Stimulated activated CD8-positive, alpha-beta memory T cell treated with anti-CD3 and anti-CD28 coated beads, Interleukin-4, amount 100 ng/mL, for 1 hour (primary cell): ENCODE measurements at places on chromosomes 7 and 10.

GRCh38 chr7:83484266-83484665 lies 164.7 kb downstream of the SEMA3E start:
- DNase-seq: no peak

DNA sequence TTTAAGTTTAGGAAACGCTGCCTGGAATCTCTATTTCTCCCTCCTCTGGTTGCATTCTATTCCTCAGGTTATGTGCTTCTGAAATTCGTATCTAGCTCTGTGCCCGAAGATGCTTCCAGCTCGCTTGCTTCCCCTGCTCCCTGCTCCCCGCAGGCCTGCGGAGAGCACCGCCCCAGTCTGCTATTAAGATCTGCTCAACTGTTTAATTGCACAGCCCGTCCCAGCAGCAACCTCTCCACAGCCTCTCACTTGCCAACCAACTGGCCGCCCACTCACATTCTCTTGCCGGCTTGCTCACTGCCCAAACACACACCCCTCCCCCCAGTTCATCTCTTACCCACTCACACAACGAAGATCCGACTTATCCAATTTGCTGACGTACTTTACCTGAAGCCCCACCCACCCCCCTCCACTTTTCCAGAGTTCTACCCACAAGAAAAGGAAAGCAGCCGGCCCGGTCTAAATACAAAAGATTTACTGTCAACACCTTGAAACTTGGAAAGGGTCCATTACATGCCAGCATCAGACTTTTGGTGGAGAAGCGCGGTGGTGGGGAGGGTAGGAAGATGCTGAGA lies 167.3 kb upstream of the KLF14 start:
- no peak for DNase-seq

- DNase-seq: no peak
Measured at GRCh38 chr7:35386082-35386815, 132.3 kb upstream of the TBX20 start.

DNA sequence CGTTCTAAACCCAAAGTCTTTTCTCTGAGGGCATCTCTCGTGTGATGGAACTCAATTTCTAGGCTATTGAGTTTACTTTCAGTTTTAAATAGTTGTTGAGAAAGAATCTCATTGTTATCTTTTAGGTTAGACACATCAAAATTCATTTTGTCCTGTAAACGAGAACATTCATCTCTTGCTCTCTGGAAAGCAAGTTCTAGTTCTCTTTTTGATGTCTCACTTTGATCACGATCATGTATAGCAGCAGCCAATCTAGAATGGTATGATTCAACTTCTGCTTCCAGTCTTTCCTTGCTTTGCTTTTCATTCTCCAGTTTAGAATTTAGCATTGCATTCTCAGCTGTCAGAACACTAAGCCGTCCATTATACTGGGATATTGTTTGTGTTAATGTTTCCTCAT lies 65.1 kb downstream of the ANKRD26 start:
- DNase-seq: no peak

GRCh38 chr10:67385089-67385488 lies 310.9 kb downstream of the CTNNA3 start:
- DNase-seq: no peak

DNA sequence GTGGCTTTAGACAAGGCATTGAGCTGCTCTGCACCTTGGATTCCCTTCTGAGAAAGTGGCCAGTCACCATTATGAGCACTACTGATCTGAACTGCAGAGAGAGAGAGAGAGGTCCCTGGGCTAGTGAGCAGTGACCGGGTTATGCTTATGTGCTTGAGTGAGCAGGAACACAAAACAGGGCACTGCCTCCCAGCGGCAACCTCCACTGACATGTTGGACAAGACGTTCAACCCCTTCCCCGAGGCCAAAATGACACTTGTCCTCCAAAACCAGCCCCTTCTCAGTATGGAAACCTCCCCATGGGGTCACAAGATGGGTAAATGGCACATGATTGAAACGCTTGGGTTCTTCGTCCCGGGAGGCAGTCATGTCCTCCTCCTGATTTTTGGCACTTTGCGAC lies 339.4 kb upstream of the ZMIZ1 start:
- no peak for DNase-seq

DNA sequence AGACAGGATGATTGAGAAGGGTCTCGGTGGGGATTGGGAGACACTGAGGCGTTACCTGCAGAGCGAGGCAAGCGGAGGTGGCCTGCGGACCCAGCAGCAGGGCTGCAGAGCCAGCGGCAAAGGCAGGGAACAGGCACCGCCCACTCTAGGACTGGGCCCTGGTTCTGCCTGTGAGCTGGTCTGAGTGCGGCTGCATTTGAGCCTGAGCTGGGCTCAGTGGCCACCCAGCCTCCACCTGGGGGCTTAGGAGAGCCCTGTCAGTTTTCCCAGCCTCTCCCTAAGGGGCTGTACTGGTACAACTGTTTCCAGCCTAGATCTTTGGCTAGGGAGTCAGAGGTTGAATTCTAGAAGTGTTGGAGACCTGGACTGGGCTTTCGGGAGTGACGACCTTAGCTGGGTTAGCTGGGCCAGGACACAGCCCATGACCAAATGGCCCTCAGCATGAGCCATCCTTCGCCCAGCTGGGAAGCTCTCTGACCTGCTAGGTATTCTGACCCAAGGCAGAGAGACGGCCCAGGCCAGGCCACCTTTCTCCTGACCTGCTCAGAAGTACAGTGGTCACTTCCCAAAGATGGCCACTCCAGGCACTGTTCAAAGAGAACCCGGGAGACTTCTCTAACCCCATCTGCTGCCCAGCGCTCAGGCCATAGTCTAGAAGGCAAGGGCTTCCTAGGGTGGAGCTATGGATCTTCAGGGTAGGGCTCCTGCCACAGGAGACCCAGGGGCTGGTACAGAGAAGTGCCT lies 64.9 kb downstream of the PAX2 start:
- no peak for DNase-seq

- DNase-seq: no peak
Measured at GRCh38 chr7:136657482-136657921, 210.9 kb upstream of the CHRM2 start.
